ENCODE measurements at places on chromosomes 7 and 10. TPM values are rescaled to one million over a fixed set of nuclear protein-coding genes. Genes with fewer than 3 reads are reported as not detected.

UCMA gene
- total RNA-seq = not detected

PSMA2 gene
- 145 TPM for total RNA-seq

CYP2C19 gene
- total RNA-seq = 0.08 TPM

RELN gene
- total RNA-seq = 0.05 TPM

CNTNAP2 gene
- not detected for total RNA-seq

SEMA3C gene
- total RNA-seq = 165 TPM

DNA sequence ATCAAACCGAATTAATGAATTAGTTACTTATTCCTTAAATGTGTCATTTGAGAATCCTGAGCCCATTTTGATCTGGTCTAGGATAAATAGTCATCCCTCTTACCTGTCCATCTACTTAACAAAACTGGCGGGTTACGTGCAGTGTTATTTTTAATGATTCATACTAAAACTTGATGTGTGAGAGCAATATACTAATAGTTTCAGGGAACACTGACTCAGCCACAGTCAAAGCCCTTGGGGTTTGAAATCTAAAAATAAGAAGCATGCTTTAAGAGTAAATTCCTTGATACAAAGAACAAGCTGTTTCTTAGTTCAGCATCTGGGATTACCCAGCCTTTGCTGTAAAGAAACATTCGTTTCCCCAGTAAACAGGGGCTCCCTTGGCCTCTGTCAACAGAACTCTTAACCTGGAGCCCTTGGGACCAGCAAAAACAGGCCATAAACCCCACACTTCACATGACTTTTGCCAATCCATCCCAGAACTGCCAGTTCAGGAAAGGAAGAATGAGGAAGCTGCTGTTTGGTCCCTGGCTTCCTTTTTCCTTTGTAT lies 370.6 kb upstream of the IGFBP3 start:
- peak; percentile 77 for DNase-seq

DNA sequence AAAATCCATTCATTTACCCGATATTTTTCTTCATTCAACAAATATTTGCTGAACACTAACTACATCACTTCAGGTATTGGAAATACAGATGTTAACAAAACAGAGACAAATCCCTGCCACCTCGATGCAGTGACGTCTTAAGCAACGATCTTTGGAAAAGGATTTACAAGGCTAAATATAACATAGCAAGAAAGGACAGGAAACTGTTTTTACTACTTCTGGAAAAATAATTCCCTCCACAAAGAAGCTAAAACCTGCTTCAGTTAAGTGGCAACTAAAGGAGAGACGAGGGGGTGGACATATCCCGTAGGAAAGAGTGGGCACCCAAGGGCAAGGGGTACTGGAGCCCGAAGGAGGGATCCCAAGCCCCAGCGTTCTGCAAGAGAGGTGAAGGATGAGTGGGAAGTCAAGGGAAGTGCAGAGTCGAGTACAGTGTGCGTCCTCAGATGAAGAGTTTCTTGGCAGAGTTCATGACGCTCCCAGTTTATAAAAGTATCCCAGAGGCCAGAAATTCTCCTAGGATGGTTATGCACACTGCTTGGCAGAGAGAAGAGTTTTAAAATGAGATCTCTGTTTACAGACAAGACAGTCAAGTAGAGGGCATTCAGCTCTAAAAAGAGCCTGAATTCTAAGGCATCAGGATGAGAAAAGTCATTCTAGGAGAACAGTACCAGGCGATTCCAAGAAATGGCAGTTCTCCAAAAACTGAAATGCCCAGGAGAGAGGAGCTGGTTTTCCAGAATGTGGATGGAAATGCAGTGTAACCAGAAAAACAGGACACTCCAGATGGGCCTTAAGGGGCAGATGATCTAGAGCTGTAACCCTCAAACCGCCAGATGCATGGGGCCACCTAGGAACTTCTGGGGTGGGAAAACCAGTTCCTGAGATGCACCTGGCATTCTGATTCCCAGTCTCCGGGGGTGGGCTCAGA lies 97.3 kb downstream of the GRB10 start:
- no peak for DNase-seq

- DNase-seq = no peak
These were observed 1195.4 kb upstream of the LRRN3 start for GRCh38 chr7:109895536-109895935.

DNA sequence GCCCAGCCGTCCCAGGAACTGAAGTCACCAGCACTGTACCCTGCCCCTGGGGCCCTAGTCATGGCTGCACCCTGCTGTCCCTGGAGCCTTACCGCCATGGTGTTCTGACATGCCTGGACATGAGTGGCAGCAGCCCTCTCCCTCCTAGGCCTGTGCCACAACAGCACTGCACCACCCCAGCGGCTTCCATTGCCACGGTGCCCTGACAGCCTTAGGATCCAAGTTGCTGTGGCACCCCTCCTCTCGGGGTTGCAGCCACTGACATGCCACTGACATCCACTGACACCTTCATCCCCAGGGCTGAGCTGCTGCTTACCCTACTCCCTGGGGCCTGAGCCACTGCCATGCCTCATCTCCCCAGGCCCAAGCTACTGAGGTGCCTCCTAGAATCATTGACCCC lies 39.6 kb upstream of the SHH start:
- no peak for DNase-seq

DNA sequence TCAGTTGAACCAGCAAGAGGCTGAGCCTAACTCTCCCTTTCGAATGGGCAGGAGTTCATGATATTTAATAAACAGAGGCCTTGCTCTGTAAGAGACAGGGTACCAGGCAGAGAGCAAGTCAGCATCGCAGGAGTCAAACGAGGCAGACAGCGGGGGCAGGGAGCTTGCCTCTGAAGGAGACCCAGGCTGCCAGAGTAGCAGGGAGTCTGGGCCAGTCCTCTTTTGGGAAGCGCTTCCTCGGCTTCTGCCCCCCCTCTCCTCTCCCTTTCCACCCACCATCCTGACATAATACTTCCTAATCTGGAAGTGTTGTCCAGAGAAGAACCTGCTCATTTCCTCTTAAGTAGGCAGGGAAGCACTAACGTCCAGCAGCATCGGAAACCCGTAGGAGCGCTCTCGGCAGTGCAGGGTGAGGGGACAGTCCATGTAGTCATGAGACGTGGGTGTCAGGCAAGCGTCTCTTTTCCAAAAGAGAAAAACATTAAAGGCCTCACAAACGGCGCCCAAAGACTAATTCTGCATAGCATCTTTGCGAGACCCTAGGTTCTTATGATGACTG lies 171.1 kb downstream of the EGFR start:
- DNase-seq = no peak

GRCh38 chr7:5532536-5533335 lies 109.1 kb upstream of the TNRC18 start:
- peak; percentile 50 for DNase-seq

- no peak for DNase-seq
These were observed 1189.0 kb upstream of the LRRN3 start for GRCh38 chr7:109901926-109902325.

DNA sequence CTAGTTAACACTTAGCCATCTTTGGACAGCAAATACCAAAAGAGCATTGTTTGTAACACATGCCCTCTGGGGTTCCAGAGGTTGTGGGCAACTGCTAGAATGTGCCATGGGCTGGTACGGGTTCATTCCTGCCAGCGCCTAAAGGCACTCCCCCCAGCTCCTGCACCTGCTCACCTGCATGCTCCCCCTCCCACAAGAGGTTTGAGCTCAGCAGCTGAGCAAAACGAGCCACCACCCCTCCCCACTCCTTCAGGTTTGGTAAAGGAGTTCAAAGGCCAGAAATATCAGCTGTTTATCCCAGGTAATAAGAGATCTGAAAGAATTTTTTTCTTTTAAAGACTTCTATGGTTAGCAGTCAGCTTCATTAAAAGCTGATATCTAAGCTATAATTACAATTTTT lies 53.5 kb downstream of the HTR7 start:
- DNase-seq = no peak

- no peak for DNase-seq
These were observed 69.5 kb upstream of the IL6 start for GRCh38 chr7:22657479-22657878.

- peak; percentile 55 for DNase-seq
These were observed 104.7 kb upstream of the ARMC3 start for GRCh38 chr10:22823109-22823508.

DNA sequence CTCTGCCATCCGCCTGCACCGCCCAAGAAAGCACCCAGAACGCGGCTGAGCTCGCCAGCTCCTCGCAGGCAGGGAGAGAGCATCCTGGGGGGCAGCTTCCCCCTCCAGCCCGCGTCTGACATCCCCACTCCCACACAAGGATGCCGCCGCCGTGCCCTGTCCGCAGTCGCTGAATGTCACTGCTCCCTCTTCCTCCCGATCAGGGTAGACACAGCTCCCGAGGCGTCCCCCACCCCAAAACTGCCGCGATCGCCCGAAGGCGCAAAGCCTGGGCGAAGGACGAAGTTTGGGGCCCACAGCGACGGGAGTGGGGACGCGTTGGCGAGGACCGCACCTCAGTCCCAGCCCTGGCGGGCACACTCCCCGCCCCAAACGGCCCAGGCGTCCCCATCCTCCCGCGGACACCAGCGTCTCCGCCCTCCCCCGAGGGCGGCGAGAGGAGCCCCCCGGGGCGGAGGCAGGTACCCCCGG lies 1.5 kb upstream of the KAT6B start:
- DNase-seq = peak; percentile 23

GRCh38 chr10:91162495-91163268 lies 57.8 kb upstream of the PCGF5 start:
- DNase-seq = peak; percentile 76

GRCh38 chr10:97380516-97380915 lies 20.6 kb downstream of the RRP12 start:
- no peak for DNase-seq

DNA sequence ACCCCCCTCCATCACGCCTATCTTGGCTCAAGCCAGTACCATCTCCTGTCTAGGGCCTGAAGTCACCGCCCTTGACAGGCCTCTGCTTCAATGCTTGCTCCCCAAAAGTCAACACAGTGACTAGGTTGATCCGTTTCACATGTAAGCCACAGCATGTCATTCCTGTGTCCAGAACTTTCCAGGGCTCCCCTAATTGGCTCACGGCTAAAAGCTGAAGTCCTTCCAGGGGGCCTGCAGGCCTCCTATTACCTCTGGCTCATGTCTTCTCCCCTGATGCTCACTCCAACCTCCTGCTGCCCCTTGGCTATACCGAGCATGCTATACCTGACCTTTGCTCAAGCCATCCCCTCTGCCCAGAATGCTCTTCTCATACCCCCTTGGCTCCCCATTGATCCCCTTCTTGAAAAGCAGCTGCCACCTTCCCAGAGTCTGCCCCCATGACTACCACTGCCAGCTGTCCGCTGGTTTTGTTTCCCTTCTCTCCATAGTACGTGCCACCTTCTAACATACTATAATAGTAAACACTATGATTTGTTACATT lies 39.1 kb downstream of the CPXM2 start:
- DNase-seq = no peak

DNA sequence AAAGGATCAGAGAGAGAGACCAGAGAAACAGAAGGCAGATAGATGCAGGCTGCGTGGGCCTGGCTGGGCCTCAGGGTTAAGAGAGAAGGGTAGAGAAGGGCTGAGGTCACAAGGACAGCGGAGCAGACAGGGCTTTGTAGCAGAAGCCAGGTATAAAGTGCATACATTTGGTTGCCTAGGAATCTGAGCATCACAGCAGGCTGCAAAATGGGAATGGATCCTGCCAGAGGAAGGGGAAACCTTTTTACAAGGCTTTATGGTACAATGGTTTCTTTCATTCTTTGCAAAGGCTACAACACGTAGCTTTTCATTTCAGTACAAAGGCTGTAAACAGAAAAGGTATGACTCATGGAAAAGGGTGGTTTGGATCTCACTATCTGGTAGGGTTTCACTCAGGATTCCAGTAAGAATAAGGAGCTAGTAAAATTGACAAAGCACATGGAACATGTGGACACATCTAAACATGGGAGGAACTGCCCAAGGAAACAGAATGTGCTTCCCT lies 275.1 kb downstream of the DOCK4 start:
- DNase-seq = no peak

- DNase-seq = no peak
These were observed 10.7 kb upstream of the OGA start for GRCh38 chr10:101828766-101829551.

DNA sequence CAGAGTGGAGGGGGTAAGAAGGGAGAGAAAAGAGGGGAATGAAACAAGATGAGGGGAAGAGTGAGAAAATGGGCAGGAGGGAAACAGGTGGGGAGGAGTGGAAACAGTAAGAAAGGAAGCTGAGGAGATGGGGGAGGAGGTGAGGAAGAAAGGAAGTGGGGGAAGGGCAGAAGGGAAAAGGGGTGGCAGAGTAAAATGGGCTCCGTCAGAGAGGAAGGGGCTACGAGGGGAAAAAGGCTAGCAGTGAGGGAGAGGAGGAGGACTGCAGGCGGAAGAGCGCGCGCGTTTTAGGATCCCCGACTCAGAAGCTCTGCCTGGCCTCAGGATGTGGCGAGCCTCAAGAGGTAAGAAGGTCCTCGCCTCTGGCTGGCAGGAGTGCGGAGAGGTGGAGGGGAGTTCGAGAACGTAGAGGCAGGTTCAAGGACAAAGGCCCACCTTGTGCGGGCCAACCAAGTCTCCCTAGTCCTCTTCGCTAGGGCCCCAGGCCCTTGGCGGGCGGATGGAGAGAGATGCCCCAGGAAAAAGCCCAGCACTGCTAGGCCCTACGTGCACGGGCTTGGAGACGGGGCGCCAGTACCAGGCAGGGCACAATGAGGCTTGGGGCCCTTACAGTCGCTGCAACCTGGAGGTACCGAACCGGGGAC lies 5.8 kb upstream of the NKX2-3 start:
- no peak for DNase-seq

DNA sequence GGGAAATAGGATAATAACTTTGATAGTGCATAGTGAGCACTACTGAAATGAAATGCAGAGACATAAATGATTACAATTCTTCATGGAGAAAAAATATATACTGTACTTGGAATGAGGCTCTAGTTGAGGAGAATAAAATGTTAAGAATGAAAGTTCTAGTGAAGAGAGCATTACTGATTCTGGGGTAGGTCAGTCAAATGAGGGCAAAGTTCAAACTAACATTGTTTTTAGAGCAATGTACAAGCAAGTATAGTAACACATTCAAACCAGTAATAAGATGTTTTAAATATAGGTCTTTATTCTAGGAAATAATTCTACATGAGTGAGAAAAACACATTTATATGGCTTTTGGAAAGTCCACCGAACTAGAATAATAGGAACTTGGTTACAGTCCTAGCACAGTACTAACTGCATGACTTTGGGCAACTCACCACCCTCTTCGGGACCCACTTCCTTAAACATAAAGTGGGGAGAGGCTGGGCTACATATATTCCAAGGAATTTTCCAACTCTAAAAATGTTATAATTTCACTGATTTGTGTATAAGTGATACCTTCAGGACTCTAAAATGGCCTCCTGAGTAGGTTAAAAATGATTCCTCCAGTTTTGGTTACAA lies 86.4 kb downstream of the CDK6 start:
- DNase-seq = no peak

Data from myocyte (in vitro differentiated cells).